Cortex of kidney (tissue), 1 donor: ENCODE measurements at places on chromosomes 5 and 9.

- no peak for DNase-seq
These were observed 137.0 kb downstream of the COL23A1 start for GRCh38 chr5:178453224-178453623.

GRCh38 chr5:133742431-133742988 is 130.2 kb upstream of the FSTL4 start:
- no peak for DNase-seq

DNA sequence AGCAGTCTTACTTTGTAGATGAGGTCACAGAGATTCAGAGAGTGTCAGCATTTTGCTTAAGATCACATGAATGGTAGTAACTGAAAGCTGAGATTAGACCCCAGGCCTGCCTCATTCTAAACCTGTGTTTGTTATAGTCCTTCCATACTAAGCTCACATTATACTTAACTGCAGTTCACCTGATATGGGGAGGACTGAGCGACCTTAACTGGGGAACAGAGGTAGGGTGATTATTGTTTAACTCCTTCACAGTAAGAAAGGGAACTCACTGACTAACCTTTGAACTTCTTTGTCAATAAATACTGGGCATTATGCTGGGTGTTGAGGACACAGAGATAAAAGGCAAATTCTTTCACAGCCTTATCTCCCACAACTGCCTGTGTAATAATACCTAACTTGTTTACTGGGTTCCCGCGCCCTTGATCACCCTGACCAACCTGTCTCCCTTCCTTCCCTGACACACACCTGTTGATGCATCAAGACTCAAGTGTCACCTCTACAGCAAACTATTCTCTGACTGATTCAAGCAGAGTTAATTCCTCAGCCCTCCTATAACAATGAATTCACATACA is 27.2 kb downstream of the DEPDC1B start:
- DNase-seq = no peak

- DNase-seq = no peak
These were observed 623.8 kb upstream of the TYRP1 start for GRCh38 chr9:12069366-12069765.

- DNase-seq = no peak
These were observed 47.8 kb upstream of the ADAMTS2 start for GRCh38 chr5:179393078-179393477.

- DNase-seq = no peak
These were observed 109.5 kb downstream of the PALM2AKAP2 start for GRCh38 chr9:109889456-109889855.

DNA sequence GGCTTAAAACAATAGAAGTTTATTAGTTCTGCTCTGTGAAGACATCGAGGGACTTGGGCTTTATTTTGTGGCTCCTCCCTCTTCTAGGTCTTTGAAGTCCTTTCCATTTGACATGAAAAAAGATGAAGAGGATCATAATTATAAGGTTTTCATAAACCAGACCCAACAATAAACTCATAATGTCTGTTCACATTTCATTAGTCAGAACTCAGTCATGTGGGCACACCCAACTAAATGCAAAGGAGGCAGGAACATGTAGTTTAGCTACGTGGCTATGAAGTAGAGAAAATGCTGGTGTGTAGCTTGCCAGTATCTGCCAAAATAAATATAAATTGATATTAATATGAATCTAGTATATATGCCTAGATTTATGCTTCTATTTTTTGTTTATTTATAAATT is 393.9 kb upstream of the C9orf72 start:
- no peak for DNase-seq

DNA sequence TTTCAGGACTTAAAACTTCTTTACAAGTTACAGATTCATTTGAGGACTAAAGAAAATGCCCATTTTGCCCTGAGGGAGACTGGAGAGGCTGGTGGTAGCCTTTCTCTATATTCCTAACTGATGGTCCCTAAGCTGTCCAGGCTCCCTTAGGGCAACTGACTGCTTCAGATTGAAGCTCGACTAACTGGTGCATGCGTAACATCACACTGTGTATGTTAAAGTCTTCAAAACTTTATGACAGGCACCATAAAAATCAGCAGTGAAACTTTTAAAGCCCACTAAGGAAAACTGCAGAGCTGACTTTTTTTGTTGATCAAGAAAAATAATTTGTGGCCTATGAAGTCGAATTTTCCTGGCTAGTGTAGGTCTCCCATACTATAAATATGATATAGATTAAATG is 233.0 kb upstream of the RPS23 start:
- DNase-seq = no peak

DNA sequence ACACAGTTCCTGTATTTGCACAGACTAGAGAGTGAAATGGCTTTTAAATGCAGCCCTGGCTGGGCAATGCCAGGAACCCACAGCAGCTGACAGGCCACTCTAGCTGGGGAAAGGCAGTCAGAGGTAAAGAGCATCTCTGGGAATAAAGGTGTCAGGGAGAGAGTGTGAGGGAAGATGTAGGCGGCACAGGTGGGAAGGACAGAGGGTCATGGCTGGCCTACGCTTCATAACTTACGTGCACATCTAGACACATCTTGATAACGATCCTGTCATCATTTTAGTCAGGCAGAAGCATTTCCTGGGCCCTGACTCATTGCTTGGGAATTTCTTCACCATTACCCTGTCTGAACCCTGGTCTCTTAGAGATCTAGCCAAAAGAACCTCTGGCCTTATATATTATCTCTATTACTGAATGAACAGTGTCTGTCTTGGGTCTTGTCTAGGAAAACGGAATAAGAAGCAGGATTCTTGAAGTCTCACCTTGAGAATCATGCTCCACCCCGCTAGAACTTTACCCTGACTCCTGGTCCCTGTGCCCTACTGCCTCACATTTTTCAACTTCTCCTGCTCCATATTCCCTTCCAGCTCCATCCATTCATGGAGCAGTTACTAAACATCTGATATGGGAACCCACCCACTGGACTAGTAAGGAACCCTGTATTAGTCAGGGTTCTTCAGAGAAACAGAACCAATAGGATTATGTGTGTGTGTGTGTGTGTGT is 106.4 kb upstream of the ELL2 start:
- DNase-seq = no peak

DNA sequence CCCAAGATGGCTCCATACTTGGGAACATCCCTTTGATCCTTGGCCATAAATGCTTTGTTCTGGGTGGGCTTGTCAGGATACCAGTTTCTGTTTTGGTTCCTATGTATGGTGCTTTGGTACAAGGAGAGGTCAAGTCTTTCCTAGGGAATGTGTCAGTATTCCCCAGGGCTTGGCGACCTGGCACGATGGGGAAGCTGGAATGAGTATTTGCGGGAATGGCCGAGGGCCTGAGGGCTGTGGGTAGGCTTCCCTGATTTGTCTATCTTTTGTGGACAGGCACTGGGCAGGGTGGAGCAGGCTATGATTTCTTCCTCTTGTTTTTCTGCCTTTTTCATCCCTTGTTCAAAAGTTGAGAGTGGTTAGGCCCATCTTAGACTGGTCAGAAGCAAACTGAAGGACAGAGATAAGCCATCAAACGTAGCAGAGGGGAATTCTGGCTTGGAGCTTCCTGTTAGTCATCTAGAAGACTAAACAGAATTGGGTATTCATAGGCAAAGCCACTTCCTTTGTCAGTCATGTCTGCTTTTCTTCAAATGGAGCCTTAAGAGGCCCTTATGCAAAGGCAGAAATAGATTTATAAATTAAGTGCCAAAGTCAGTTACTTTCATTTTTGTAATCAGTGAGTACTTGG is 13.7 kb downstream of the DOCK2 start:
- no peak for DNase-seq

GRCh38 chr5:140109759-140110645 is 3.9 kb upstream of the PURA start:
- no peak for DNase-seq
